Activated CD8-positive, alpha-beta memory T cell treated with anti-CD3 and anti-CD28 coated beads for 1 hour (primary cell): ENCODE measurements at places on chromosomes 2 and 18.

DNA sequence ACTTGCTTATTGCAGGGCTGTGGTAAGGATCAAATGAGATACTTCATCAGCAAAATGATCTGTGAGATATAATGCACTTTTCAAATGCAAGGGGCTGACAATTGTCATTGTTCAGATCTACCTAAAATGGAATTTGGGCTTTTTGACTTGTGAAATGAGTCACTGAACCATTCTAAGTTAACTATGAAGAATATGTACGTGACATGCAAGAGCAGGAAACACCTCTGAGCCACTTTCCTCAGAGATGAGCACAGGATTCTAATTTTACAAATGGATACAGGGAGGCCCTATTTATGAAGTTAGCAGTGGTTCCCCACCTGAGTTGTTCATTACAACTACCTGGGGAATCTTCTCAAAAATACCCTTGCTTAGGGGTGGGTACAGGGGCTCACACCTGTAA is 26.7 kb downstream of the CTLA4 start:
- DNase-seq: no peak

DNA sequence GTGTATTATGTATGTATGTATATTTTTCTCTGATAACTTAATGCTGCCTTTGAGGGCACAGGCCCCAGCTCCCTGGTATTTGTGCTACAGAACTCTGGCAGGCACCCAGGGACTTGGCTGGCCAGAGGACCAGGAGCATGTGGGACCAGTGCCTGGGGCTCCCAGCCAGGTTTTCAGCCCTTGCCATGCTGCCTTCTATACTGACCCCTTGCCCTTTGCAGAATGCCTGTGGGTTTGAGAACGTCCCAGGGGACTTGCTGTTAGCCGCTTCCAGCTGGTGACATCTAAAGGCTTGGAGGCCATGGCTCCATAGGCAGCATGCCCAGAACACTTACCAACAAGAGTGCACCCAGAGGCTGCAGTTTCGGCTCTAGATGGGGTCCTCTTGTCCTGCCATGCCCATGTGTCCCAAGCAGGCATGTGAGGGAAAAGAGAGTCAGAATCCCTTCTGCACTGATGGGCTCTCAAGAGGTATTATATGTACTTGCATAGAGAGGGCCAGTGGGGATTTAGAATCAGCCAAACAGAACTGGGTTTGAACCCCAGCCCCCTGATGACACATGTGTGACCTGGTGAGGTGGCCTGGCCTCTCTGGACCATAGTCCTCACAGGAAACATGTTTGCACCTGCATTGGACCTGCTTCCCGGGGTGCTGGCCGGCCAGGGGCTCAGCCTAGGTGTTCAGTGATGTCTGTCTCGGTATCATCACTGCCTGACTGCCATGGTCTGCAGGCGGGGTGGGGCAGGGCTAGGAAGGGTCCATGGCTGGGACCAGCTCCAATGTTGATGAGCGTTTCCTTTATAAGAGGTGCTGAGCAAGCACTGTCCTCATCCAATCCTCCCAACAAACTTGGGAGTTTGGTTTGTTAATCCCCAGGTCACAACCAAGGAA is 119.2 kb upstream of the FHL2 start:
- DNase-seq: no peak

GRCh38 chr2:15913146-15913545 is 27.2 kb upstream of the MYCN start:
- DNase-seq: no peak

DNA sequence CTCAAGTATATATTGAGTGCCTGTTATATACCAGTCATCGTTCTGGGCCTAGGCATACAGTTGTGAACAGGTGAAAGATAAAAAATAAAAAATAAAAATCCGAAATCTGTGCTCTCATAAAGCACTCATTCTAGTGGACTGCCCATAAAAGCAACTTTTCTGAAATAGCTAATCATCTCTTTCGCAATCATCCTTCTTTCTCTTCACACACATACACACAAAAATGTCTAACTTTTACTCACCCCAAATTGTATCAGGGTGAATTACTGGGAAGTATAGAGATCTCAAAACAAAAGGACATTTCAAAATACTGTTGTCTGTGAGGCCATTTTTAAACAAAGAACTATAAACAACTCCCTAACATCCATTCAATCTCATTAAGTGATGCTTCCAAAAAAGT is 29.6 kb upstream of the ORC2 start:
- no peak for DNase-seq

DNA sequence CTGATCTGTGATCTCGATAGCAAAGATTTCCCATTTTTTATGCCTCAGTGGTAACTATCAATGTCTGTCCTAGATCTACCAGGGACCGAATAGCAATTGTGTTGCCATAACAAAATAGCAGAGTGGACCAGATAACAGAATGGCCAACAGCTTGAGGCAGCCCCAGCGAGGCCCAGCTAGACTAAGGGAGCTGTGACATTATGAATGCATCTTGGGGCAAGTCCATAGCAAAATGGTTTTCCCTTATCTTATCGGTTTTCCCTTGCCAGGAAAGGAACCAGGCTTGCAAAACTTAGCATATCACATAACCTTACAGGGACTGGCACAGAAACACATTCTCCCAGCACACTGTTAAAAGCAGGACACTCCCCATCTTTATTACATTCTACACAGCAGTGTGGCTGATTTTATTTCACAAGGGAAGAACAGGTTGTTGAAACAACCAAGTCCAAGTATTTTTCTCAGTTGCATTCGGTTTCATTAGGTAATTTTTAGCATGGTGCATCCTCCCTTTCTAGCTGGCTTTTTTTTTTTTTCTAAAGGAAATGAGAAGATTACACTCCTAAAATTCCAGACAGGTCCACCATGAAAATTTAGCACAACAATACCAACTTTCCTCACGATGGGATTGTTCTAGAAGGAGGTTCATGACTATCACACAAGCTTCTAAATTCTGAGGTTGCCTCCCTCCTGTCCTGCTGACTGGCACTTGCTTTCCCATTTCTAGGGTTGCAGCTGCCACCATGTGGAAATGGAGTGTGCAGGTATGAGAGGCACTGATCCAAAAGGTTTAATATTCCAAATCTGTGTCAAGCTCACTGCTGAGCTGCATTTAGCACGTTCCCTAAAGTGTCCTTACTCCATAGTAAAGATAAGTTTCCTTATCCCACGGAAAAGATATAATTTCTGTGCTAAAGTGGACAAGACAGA is 97.0 kb upstream of the SLC35G4 start:
- no peak for DNase-seq

DNA sequence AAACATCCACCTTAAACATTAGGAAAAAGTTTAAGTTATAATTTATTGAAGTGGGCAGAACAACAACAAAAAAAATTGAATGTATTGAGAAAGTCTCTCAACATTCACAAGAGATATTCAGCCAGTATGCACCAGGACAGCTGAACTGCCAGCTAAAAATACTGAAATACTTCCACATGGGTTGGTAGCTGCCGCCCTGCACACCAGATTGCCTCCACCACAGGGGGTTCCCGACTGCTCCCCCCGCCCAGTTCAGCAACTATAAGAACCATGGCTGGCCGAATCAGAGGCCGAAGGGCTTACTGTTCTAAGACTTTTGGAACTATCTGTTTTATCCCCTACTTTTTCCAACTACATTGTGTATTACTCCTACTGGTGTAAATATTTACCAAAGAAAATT is 150.0 kb upstream of the LRP1B start:
- DNase-seq: no peak

DNA sequence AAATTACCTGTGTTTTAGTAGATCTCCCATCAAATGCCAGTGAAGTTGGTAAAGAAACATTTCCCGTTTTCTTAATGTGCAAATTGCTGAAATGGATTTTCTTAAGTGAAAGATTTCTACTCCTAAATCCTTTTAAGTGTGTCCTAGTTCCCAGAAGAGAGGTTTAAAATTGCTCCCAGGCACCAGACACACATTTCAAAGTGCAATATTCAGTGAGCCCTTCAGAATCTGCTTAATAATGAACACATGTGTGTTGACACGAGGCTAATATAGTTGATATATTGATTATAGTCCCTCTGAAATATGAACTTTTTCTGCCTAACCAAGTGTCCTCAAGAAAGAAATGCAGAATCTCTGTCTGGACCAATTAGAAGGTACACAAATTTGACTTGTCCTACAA is 861.7 kb upstream of the CNTNAP5 start:
- DNase-seq: no peak

DNA sequence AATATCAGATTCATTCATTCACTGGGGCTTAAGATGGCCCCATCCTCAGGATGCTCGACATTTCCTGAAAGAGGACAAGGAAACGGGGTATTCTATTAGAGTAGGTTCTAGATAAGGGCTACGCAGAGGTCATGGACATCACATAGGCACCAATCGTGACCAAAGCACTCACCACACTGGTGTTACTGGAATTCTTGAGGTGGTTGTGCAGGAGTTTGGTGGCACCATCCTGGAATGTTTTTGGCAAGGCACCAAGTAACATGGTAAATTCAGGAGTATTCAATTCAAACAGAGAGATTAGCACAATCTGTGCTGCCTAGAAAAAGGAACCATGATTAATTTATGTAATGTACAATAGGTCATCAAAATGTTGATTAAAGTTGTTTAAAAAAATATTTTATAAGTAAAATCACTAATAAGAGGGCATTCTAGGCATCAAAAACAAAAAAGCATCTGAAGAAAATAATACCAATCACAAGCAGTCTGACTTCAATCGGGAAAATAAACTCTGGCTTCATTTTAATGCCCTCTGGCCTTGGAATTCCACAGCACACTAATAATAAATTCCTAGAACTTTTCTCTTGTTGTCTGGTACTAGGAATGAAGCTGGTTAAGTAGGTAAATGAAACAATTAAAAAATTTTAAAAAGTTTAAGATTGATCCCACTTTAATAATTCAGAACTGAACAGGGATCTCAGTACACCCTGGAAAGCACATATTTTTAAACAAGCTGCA is 102.8 kb upstream of the TFCP2L1 start:
- DNase-seq: no peak

- no peak for DNase-seq
Measured at GRCh38 chr2:67208887-67209500, 188.1 kb upstream of the ETAA1 start.

GRCh38 chr2:11163439-11164317 is 8.4 kb downstream of the SLC66A3 start:
- no peak for DNase-seq

- no peak for DNase-seq
Measured at GRCh38 chr2:235563056-235563910, 69.4 kb downstream of the AGAP1 start.

DNA sequence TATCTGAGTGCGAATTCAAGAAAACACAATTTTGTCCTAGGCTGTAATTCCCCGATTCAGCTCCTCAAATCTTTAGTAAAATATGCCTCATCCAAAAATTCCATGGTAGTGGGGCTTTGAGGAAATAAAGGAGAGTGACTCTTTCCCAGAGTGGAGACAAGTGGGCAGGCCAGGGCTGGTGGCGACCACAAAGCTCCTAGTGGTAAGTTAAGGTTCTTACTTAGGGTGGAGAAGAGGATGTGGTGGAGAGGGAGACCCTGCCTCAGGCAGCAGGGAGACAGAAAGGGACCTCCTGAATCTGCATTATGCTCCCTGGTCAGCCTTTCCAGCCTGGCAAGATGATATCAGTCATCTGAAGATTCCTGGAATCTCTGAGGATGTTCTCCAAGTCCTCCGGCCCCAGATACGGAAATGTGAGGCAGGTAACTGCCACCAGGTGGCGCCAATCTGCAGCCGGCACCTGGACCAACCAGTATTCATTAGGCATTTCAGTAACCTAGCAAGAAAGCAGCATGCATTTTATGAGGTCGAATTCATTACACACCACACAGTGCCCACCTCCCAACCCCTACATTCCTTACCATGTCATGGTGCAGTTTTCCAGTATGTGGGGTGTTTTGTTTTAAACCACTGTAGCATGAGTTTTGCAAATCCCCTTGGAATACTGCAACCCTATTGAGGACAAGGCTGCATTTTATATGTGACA is 106.4 kb downstream of the POLE4 start:
- no peak for DNase-seq

- no peak for DNase-seq
Measured at GRCh38 chr2:226971084-226971483, 135.2 kb downstream of the RHBDD1 start.

- DNase-seq: no peak
Measured at GRCh38 chr2:118731413-118731812, 116.0 kb downstream of the EN1 start.

- no peak for DNase-seq
Measured at GRCh38 chr2:112343827-112344585, 68.6 kb downstream of the ZC3H6 start.

DNA sequence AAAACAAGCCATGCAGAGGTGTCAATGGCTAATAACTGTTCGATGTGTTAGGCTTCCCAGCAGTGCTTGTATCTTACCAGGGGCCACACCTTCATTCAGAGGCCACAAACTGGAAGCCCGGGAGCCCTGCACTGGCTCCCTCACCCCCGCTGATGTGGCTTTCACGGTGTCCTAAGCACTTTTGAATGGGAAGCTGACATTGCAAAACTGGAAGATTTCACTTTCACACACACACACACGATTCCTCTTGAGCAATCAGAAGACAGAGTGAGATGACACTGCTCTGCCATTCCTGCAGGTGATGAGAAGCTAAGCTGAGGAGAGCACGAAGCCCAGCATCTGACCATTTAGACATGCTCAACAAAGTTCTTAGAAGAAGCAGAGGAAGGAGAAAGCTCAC is 8.6 kb upstream of the ZNF407 start:
- no peak for DNase-seq

GRCh38 chr2:177784745-177785067 is 287.9 kb downstream of the PDE11A start:
- no peak for DNase-seq

GRCh38 chr18:66616523-66616983 is 12.7 kb upstream of the CDH19 start:
- DNase-seq: no peak

GRCh38 chr18:74791501-74792194 is 194.0 kb downstream of the ZNF407 start:
- DNase-seq: no peak

GRCh38 chr2:161170958-161171932 is 11.0 kb downstream of the TANK start:
- no peak for DNase-seq

- DNase-seq: no peak
Measured at GRCh38 chr2:78832481-78832880, 193.0 kb upstream of the REG3G start.

- no peak for DNase-seq
Measured at GRCh38 chr2:95061601-95062183, 36.2 kb downstream of the MAL start.

- no peak for DNase-seq
Measured at GRCh38 chr2:186523791-186524190, 37.7 kb downstream of the ZC3H15 start.

GRCh38 chr2:239937866-239938640 is 87.1 kb downstream of the NDUFA10 start:
- DNase-seq: no peak

DNA sequence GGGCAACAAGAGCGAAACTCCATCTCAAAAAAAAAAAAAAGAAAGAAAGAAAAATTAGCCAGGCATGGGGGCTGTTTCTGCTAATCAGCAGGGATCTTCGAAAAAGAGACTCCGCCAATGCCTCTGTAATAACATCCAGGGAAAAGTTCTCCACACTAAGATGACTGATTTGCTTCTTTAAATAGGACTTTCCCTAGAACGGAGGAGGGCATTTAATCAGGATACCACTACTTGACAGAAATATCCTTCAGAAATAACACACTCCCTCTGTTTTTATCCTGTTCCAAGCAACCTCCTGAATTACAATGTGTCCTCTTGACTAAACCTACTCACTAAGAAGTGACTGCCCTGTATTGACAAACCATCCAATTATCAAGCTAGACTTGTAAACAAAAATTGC is 21.7 kb downstream of the REV1 start:
- no peak for DNase-seq
